ENCODE measurements at places on chromosomes 6 and 20.

- DNase-seq: no peak
Measured at GRCh38 chr6:42163981-42164380, 9.2 kb upstream of the GUCA1A start.

GRCh38 chr6:165566088-165566828, 96.8 kb downstream of the PDE10A start:
- no peak for DNase-seq

- no peak for DNase-seq
Measured at GRCh38 chr6:116667623-116668022, 943 bp downstream of the ZUP1 start.

DNA sequence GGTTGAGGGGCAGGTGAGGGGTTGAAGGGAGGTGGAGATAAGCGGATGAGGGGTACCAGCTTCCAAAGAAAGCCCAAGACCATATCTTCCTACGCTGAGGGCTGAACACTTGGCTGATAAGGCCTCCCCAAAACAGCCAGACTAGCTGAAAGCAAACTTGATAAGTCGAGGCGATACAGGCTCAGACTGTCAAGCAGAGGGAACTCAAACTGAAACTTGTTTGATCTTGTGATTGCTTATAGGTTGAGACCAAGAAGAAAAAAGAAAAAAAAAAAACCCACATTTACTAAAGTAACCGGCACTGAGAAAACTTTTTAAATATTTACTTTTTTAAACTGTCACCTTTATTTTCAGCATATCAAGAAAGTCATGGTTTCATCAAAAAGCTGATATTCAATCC, 73.6 kb downstream of the TRERF1 start:
- DNase-seq: no peak

DNA sequence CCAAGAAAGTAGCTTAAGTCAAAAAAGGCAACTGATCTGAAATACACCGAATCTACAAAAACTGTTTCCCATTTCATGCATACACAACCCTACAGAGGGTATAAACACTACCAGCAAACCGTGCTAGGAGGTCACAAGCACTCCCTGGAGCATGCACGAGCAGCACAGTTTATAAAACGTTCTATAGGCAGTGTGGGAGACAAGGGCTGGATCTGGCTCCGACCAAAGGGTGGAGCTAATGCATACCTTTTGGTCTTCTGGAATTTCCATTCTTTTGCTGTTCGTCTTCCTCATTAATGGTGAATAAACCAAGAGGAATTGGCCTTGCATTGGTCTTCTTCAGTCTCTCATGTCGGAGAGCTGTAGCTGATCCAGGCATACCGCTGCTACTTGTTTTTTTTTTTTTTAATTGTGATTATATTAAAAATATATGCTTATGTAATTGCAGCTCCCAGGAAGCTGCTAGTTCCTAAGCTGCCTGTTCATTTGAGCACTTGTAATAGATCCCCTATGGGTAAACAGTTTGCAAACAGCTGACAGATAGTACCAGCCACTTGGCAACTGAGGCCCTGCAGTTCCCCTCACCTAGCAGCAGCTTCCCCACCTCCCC, 24.5 kb downstream of the MAP7 start:
- DNase-seq: no peak

DNA sequence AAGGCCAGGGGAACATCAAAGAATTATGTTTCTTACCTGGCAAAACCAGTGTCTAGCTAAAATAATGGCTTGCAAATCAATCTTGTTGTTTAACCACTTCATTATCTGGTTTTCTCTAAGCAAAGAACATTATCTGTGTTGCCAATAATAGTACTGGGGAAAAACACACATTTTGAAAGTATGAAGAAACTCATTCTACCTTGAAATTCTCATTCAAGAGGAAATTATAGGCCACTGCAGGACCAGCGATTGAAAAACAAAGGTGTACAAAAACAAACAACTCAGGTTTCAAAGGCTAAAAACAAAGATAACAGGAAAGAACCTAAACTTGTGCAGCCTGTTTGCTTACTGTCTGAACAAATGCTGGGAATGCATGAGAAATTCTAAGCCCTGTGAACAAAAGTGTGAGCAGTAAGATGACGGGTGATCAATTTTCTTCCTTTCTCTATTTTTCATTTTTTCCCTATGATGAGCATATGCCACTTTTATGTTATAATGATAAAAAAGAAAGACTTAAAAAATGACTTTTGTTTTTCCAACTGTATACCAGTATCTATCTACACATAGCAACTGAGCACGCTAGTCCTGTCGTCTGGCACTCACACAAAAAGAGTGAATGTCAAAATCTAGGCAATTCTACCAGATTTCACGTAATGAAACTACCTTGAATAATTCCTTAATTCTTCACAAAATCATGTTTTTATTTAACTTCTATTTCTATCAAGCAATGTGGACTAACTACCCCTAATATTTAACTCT, 117.9 kb downstream of the SGK1 start:
- DNase-seq: no peak

GRCh38 chr6:143652841-143653331, 24.9 kb upstream of the PHACTR2 start:
- no peak for DNase-seq

- DNase-seq: no peak
Measured at GRCh38 chr6:88958842-88959241, 4.6 kb downstream of the RNGTT start.

DNA sequence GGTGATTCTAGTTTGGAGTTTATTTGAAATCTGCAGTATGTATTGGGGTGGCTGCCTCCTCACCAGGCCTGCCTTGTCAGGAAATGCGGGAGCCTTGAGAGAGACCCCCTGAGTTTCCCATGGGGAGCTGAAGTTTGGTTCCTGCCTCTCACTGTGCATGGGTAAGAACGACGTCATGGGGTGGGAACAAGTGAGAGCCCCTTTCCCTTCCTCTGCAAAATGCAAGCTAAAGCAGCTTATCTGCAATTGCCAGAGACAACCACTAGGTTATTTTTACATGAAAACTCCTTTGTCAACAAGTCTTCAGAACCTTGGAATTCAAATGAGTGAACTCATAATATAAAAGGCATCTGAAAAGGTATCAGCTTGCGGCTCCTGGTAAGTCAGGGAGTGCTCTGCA, 58.4 kb downstream of the TMEM170B start:
- no peak for DNase-seq

DNA sequence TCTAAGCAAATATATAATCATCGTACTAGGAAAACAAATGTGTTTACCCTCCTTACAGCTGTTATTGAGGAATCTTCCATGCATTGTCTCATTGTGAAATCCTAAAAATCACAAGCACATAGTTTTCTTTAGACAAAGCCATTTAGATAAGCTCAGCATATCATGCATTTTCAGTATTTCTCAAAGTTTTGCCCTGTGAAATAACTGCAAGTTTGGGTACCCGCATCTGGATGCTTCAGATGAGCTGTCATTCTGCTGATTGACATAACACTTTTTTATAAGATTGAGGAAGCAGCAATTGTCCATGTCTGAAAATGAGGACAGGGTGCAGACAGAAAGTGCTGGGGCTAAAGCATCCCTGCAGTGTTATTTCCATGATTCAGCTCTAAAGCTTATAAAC, 96.2 kb downstream of the IYD start:
- no peak for DNase-seq

- no peak for DNase-seq
Measured at GRCh38 chr6:72740135-72740534, 118.3 kb downstream of the KCNQ5 start.

GRCh38 chr20:2656471-2657117, 4.2 kb downstream of the NOP56 start:
- no peak for DNase-seq

DNA sequence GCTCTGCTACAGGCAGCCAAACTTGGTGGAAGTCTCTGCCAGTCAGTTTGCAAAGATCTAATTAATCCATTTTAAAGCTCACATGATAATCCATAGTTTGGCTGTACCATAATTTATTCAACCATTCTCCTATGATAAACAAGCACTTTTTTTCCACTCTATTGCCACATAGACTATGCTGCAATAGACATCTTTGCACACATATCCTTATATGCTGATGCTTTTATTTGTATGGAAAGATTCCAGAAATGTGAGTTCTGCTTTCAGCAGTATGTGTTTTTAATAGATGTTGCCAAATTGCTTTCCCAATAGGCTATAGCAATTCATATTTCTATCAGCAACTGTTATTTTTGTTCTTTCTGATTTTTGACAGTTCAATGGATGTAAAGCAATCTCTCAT, 628.0 kb downstream of the KIF16B start:
- no peak for DNase-seq

DNA sequence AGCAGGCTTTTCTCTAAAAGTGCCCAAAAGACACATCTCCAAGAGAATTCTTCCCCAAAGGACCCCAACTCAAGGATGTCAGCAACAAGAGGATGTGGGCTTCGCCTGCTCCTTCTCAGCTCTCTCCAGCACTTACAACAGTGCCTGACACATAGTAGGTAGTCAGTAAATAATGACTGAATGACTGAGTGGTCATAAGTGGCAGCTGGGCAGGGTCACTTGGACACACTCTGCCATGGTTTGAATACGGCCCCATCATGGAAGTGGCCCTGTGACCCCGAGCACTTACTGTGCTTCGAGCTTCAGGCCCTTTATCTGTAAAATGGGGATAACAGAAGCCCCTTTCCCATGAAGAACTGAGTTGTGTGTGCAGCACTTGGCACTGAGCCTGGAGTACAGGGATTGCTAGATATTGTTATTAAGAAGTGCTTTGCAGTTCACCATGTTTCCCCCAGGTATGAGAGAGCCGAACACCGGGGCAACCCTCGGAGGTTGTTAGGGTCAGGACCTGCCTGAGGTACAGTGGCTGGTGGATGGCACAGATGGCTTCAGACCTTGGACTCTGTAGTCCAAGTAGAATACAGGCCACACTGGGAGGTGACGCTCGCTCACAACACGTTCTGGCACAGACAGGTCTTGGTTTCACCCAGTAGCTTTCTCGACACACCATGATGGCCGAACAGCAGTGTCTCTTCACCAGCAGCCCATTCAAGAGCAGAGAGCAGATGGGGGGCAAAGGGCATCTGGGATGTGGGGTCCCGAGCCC, 56.0 kb downstream of the NOL4L start:
- DNase-seq: no peak

DNA sequence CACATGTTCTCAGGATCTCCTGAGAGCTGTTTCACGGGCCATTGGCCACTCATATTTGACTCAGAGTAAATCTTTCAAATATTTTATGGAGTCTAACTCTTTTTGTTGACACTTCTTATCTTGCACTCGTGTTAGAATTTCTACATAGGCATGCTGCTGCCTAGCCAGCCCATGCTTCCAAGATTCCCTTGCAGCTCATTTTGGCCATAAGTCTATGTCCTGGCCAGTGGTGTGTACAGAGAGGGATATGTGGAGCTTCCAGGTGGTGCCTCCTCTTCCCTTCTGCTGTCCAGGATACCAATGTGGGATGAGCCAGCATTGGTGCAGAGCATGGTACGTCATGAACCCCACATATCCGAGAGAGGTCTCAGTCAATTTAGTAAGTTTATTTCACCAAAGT, 522.6 kb downstream of the QKI start:
- DNase-seq: no peak

GRCh38 chr20:40902661-40903060, 126.0 kb upstream of the TOP1 start:
- DNase-seq: no peak

GRCh38 chr6:138722425-138723371, 50.9 kb upstream of the CCDC28A start:
- DNase-seq: peak; percentile 46
